Stimulated activated CD4-positive, alpha-beta T cell treated with anti-CD3 and anti-CD28 coated beads, Interleukin-1b, Interleukin-23, amount 100 ng/mL, for 48 hours (primary cell): ENCODE measurements at places on chromosomes 13 and 19.

- DNase-seq, result no peak
Observed at GRCh38 chr13:106551751-106552150, 16.2 kb downstream of the ARGLU1 start.

DNA sequence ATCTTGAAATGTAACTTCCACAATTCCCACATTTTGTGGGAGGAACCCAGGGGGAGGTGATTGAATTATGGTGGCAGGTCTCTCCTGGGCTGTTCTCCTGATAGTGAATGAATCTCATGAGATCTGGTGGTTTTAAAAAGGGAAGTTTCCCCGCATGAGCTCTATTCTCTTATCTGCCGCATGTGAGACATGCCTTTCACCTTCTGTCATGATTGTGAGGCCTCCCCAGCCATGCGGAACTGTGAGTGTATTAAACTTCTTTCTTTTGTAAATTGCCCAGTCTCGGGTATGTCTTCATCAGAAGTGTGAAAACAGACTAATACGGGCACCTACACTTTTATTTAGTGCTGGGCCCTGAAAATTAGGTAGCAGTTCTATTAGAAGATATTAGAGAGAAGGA is 45.8 kb downstream of the TNFSF13B start:
- no peak for DNase-seq

GRCh38 chr19:55467236-55468053 is 2.9 kb upstream of the C19orf85 start:
- peak; percentile 51 for DNase-seq

DNA sequence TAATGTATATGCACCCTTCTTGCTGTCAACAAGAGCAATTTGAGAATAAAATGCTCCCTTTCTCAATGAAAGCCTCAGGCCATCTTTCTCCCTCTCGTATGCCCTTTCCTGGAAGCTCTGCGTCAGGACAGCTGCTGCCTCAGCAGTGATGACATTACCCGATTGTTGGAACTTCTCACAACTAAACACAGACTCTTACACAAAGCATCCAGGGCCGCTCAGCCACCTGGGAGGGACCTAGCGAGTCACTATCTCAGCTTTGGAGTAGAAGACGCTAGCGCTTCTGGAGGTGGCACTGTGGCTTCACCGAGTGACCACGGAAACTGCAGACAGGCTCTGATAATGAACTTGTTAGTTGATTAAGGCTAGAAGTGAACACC is 153.2 kb upstream of the SOX1 start:
- DNase-seq, result no peak

GRCh38 chr19:16338470-16339360 is 14.1 kb downstream of the KLF2 start:
- peak; percentile 74 for DNase-seq

DNA sequence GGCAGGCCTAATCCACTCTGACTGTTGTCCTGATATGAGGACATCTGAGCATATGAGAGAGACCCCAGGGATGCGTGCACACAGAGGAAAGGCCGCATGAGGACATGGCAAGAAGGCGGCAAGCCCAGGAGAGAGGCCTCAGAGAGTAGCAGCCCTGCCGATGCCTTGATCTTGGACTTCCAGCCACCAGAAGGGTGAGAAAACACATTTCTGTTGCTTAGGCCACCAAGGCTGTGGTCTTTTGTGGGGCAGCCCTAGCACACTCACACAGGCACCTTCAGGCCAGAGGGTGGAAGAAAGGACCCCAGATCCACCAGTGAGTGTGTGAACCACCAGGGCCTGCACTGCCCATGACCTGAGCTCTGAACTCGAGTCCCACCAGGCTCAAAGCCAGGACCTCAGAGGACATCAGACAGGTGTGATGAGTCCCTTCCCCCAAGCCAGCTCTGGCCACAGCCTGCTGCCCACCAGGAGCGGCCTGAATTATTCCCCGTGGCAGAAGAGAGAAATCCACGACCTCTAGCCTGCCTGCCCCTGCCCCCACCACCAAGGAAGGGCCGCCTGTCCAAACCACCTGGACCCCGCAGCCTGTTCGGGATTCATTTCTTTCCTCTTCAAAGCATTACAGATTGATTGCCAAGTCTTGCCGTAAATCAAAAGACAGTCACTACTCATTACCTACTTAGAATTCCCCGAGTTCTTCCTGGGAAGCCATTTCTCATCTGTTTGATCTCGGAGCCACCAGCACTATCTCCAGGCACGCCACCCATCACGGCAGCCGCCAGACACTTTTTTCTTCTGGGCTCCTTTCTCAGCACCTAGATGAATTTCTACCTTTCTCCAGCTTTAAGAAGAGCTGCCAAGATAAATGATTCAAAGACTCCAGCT is 72.2 kb downstream of the CEBPG start:
- no peak for DNase-seq

DNA sequence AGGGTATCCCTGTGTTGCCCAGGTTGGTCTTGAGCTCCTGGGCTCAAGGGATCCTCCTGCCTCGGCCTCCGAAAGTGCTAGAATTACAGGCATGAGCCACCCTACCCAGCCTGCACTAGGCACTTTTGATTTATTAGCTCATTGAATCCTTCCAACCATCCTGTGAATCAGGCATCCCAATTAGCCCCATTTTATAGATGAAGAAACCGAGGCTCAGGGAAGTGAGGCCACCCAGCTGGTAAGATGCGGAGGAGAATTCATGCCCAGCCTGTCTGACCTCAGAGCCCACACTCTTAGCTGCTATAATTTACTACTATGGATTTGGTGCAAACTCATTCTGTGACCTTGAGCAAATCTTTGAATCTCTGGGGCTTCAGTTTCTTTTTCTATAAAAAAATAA is 17.8 kb upstream of the CACNG8 start:
- no peak for DNase-seq

DNA sequence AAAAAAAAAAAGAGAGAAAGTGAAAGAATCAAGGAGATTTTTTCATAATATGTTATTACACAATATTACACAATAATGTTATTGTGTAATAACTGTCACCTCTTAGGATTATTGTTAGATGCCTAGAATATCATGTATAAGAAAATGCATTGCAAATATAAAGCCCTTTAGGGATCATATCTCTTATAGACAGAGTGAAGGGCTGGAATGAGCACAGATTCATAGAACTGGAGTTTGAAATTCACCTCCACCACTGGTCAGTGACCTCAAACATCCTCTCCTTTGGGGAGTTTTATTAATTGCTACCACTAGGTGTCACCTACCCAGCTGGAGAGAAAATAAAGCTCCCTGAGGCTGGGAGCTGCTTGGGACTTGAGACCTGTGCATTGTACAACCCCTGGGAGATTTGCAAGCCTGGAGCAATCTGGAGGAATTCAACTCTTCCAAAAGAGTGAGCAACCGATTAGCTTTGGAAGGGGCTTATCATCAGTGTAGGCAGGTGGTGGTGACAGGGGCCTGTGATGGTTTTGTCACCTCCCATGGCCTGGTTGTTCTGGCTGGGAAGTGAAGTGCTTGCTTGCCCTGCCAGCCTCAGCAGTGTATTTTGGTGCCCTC is 30.3 kb upstream of the FRY start:
- no peak for DNase-seq

DNA sequence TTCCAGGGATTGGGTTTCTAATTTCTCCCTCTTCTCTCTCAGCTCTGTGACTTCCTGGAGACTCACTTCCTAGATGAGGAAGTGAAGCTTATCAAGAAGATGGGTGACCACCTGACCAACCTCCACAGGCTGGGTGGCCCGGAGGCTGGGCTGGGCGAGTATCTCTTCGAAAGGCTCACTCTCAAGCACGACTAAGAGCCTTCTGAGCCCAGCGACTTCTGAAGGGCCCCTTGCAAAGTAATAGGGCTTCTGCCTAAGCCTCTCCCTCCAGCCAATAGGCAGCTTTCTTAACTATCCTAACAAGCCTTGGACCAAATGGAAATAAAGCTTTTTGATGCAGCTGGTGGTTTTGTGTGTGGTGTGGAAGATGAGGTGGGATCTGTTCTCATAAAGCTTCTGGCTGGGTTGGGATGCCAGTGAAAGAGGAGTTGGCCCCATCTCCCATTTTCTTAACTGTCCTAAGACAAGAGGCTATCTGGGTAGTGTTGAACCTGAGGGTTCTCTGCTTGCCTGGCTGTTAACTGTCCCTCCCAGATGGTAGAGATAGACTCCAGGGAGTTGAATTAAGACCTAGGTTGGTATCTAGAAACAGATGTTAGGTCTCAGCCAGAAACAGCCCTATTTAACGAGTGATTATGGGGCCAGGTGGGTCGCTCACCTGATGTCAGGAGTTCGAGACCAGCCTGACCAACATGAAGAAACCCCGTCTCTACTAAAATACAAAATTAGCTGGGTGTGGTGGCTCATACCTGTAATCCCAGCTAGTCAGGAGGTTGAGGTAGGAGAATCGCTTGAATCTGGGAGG is 1.6 kb downstream of the FTL start:
- DNase-seq, result no peak

DNA sequence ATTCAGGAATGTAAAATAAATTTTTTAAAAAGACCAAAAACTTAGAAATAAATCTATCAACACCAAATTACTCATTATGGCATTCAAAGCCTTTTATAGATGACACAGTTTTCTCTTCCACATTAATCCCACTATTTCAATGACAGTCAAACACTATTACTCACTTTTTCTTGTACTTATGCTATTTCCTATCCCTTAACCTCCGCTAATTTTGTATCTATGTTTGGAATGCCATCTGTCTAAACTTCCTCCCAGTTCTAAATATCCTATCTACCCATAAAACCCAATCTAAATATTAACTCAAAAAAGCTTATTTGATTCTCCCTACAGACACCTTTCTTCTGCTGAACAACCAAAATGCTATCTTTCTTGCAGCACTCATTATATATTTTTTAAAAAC is 203.5 kb downstream of the ENOX1 start:
- no peak for DNase-seq

- no peak for DNase-seq
Observed at GRCh38 chr13:85313761-85314503, 485.3 kb downstream of the SLITRK6 start.

GRCh38 chr19:52922841-52923777 is at the start of gene ZNF888:
ZNF888 (minus strand) TSS chr19:52923428; CDS start chr19:52917873, 5,555 bp downstream.
- DNase-seq, result peak; percentile 81

DNA sequence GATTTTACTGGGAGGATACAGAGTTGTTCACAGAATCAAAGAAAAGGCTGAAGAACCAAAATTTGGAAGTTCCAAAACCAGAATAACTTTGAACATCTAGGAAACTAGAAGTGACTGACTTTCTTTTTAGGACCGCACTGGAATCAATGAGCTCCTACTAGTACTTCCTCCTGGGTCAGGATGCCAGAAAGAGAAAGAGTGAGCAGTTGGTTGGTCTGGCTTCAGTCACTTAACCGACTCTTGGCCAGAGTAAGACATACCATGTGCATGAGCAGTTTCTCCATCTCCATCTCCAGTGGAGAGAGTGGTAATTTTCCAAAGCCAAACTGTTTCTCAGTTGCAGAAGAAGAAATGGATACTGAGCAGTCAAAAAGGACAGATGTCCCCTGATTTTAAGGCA is 27.1 kb upstream of the MTUS2 start:
- DNase-seq, result no peak

DNA sequence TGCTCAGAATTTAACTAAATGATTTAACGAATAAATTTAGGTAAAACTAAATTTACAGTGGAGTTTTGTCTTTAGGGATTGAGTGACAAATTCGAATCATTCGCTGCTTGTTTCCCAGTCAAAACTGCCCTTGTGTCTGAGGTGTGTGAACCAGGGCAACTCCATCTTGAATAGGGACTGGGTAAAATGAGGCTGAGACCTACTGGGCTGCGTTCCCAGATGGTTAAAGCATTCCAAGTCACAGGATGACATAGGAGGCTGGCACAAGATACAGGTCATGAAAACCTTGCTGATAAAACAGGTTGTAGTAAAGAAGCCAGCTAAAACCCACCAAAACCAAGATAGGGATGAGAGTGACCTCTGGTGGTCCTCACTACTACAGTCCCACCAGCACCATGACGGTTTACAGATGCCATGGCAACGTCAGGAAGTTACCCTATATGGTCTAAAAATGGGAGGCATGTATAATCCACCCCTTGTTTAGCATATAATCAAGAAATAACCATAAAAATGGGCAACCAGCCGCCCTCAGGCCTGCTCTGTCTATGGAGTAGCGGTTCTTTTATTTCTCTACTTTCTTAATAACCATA is 10.2 kb upstream of the ANKRD10 start:
- DNase-seq, result no peak

- DNase-seq, result no peak
Observed at GRCh38 chr19:7561325-7561724, 25.8 kb downstream of the PNPLA6 start.

DNA sequence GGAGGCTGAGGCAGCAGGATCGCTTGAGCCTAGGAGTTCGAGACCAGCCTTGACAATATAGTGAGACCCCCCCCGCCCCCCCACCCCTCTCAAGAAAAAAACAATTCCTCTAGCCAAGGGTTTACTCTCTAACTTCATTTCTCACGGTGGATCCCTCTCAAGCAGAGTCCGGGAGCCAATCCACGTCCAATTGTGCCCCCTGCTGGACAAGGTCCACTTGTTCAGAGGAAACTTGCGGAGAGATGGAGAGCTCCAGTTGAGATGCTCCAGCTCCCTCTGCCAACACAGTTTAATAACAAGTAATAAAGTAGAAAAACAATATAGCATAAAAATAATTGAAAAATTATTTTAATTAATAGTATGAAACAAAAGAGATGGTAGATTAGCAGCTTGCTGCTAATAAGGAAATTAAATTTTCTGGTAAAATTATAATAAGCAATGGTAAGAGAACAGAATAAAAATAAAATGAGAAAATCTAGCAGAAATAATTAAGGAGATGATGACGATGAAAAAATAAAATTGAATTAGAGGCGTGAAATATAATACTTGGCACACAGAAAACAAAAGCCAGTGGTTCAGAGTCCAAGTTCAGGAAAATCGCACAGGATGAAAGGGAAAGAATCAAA is 14.5 kb upstream of the SIGLEC14 start:
- peak; percentile 64 for DNase-seq

- no peak for DNase-seq
Observed at GRCh38 chr13:59332966-59333365, 830.8 kb downstream of the DIAPH3 start.

DNA sequence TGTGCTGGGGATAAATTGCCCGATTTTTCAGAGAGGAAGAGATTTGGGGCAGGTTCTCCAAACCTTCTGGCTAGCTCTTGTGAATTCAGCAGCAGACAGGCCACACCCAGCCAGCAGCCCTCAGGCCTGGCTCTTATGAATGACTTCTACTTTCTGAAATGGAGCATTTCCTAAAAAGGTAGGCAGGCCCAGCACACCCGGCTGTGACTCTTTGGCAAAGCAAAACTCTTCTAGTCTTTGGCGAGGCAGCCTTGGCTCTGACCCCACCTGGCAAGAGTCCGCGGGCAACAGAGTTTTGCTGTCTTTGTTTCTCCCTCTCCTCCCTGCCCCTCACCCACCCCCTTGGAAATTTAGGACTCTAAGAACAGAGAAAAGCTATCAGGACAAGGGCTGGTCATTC is 221.2 kb downstream of the ZNF536 start:
- DNase-seq, result no peak
